ENCODE measurements at places on chromosomes 11 and 22.

- DNase-seq = no peak
These were observed 45.2 kb upstream of the MYO18B start for GRCh38 chr22:25696763-25697162.

- no peak for DNase-seq
These were observed 1100.9 kb downstream of the DLG2 start for GRCh38 chr11:84526250-84526649.

DNA sequence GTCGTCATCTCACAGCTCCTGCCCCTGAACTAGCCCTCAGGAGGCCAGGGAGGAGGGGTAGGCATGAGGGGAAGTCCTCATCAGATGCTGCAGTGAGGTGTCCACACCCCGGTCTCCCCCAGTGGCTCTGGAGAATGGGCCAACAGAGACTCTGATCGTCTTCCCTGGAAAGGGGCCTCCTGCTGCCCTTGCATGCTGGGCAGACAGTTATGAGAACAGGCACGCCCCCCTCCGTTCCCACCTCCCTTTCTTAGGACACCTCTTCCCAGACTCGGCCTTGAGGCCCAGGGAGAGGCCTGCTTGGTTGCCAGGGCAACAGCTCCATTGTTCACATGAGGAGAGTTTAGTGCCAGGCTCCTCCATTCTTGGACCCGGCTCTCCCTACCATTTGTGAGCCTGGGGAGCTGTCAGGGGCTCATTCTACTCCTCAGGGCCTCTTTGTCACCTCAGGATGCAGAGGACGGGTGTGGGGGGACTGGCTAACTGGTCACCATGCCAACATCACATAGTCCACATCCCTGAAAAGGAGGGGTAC lies 157.7 kb downstream of the TTC17 start:
- no peak for DNase-seq

DNA sequence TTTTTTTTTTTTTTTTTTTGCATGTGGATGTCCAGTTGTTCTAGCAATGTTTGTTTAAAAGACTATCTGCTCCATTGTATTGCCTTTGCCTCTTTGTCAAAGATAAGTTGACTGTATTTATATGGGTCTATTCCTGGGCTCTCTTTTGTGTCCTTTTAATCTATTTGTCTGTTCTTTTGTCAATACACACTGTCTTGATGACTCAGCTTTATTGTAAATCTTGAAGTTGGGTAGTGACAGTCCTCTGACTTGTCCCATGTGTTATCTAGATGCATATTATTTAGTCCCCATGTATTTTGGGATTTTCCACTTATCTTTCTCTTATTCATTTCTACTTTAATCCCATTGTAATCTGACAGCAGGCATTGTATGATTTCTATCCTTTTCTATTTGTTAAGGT lies 3.3 kb downstream of the CCDC81 start:
- DNase-seq = no peak
